ENCODE measurements at places on chromosomes 2 and 18.

DNA sequence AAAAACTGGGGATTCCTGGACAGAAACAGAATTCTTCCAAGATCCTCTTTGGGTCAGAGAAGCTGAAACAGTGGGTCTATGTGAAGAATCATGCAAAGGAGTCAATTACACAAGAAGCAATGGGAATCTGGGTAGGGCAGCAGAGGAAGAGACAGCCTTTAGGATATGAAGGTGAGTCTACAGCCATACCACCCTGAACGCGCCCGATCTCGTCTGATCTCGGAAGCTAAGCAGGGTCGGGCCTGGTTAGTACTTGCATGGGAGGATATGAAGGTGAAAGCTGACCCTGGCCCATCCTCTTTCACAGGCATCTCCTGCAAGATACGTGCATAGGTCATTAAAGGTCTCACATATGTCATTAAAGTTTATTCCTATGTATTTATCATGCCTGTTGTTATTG, 1080.9 kb upstream of the FANCL start:
- DNase-seq, result no peak

- DNase-seq, result no peak
Observed at GRCh38 chr18:37176621-37176934, 347.7 kb downstream of the KIAA1328 start.

- DNase-seq, result no peak
Observed at GRCh38 chr2:127361929-127362885, 25.6 kb downstream of the MAP3K2 start.

- DNase-seq, result no peak
Observed at GRCh38 chr18:45993438-45993837, 26.3 kb upstream of the EPG5 start.

GRCh38 chr2:44388877-44389276, 27.1 kb downstream of the CAMKMT start:
- no peak for DNase-seq

DNA sequence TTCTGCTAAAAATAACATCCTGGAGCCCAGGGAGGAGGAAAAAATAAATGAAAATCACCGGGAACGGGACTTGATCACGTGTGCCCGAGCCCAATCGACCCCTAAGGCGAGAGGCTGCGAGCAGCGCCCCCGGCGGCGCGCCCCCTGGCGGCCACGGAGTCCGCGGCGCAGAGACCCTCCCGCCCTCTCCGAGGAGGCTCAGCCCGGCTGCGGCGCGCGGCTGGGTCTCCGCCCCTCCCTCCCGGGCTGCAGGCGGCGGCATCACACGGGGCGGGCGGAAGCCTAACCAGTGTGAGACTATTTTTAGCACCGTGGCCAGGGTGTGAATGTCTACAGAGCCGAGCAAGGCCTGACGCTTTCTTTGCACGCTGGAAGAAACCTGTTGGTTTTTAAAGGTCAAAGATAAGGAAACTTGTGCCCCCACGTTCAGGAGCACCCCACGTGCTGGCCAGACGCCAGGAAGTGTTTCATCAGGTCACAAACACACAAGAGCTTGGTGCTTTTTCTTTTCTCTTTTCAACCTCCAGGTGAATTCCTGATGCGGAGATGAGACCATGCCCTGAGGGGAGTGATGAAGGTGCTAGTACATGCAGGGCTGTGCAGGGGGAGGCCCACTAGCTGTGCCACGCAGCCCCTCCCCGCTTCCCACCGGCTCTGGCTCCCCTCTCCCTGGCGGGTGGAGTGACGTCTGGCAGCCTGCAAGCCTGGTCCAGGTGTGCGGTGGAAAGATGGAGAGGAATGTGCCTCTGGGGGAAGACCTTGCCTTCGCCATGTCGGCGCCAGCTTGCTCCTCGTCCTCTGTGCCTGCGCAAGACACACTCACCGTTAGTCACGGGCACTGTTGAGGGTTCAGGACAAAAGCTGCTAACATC, 35.3 kb upstream of the DNMT3A start:
- peak; percentile 96 for DNase-seq

DNA sequence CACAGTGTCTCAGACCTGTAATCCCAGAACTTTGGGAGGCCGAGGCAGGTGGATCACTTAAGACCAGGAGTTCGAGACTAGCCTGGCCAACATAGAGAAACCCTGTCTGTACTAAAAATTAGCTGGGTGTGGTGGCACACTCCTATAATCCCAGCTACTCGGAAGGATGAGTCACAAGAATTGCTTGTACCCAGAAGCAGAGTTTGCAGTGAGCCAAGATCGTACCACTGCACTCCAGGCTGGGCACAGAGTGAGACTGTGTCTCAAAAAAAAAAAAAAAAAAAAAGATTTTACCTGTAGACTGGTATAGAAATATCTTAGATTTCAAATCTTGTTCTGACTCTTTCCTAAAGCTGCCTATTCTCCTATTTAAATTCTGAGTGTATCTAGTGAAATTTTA, 7.2 kb upstream of the KLHL29 start:
- DNase-seq, result no peak

DNA sequence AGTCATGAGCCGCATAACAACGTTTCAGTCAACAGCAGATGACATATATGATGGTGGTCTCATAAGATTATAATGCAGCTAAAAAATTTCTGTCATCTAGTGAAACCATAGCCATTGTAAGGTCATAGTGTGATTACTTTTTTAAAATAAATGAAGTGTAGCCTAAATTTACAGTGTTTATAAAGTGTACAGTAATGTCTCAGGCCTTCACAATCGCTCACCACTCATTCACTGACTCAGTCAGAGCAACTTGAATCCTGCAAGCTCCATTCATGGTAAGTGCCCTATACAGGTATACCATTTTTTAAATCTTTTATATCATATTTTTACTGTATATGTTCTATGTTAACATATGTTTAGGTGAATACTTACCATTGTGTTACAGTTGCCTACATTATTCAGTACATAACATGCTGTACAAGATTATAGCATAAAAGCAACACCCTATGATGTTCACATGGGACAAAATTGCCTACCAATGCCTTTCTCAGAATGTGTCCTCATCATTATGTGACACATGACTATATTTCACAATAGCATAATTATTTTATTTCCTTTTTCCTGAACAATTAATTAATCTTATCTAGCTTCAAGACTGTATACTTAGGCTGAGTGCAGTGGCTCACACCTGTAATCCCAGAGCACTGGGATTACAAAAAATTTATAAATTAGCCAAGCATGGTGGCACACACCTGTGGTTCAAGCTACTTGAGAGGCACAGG, 1115.9 kb upstream of the ZEB2 start:
- DNase-seq, result no peak

GRCh38 chr18:79339094-79339908, 56.4 kb upstream of the NFATC1 start:
- DNase-seq, result no peak

GRCh38 chr18:12843420-12844350, 40.4 kb downstream of the PTPN2 start:
- DNase-seq, result no peak

- no peak for DNase-seq
Observed at GRCh38 chr2:223300326-223300725, 248.3 kb downstream of the KCNE4 start.

GRCh38 chr2:221569871-221570270, 2.2 kb downstream of the EPHA4 start:
- DNase-seq, result no peak

- DNase-seq, result no peak
Observed at GRCh38 chr18:28771849-28772248, 594.9 kb upstream of the CDH2 start.

GRCh38 chr2:96159084-96159830, 14.0 kb upstream of the DUSP2 start:
- DNase-seq, result peak; percentile 71

DNA sequence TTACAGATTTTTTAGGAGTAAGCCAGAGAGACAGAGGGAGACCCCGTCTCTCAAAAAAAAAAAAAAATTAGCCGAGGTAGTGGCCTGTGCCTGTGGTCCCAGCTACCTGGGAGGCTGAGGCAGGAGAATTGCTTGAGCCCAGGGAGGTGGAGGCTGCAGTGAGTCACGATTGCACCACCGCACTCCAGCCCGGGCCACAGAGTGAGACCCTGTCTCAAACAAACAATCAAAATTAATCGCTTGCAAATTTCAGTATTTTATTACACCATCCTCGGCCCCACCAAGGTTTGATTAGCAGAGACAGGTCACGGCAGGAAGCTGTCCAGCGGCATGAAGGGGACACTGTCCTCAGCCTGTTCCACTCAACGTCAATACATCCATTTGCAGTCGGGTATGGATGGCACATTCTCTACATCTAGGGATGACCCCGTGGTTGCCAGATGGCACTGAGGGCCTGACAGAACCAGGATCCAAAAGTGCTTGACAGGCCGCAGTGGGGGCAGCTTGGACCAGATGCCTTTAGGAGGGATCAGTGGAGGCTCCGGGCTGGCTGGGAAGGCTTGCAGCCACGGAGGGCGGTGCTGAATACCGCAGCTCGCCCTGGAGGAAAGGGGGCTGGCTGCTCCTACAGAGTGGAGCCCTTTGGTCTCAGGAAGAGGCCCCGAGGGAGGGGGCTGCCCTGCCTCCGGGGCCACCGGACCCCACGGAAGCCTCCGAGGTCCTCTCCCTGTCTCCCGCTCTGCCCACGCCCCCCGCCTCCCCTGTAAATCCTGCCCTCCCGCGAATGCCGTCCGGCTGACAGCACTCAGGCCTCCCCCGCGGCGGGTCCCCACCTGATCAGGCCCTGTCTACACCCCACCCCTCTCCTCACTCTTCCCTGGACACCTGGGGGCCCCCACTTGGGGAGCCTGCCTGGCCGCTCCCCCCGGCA, 13.1 kb downstream of the ASPRV1 start:
- no peak for DNase-seq

DNA sequence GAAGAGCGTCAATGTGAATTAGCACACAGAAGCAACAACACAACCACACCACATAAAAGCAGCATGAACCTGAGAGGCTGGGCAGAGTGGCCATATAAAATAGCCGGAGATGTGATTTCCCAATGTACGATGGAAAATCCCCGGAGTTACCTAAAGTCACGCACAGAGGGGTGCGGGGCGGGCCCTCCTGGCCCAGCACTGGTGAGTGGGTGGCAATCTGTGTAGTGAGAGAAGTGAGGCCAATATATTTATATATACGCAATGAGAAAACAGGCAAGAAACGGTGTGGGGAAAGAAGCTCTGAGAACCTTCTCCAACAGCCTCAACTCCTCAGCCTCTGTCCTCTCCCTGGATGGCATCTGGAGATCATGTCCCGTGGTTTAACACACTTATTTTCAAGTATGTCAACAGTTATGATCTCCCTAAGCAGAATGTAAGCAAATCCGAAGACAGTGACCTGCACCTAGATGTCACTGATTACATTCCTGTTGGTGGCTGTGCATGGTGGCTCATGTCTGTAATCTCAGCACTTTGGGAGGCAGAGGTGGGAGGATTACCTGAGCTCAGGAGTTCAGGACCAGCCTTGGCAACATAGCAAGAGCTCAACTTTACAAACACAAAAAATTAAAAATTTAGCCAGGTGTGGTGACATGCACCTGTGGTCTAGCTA, 41.6 kb downstream of the CRACDL start:
- DNase-seq, result no peak

DNA sequence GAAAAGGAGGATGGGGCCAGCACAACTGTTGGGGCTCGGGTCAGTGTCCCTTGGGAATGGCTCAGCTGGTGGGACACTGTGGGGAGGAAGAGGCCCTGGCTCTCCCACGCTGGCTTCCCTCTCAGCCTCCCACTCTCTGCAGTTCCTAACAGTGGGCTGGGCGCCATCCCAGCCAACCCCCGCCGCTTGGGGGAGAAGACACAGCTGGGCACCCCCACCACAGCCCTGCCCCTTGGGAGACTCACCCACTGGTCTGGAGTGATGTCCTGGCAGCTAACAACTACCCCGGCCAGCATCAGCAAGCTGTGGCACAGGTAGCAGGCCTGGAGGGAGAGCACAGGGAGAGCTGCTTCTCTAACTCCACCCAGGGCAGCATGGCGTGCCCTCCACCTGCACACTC, 8.3 kb upstream of the SEMA4C start:
- DNase-seq, result no peak

DNA sequence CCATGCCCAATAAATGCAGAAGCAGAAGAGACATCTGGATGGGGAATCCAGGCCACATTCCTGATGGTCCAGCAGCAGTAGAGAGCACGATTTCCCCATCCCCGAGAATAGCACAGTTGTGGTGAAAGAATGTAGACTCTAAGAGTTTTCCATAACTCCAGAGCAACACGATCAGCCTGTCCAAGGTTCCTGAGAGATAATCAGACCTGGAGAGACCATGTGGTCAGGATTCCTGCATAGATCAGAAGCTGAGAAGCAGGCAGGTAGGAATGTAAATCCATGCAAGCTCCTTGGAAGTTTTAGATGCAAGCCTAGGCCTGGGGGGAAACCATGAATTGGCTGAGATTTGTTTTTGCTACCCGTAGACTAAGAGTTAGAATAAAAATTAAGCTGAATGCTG, 34.2 kb upstream of the PTPRM start:
- no peak for DNase-seq

DNA sequence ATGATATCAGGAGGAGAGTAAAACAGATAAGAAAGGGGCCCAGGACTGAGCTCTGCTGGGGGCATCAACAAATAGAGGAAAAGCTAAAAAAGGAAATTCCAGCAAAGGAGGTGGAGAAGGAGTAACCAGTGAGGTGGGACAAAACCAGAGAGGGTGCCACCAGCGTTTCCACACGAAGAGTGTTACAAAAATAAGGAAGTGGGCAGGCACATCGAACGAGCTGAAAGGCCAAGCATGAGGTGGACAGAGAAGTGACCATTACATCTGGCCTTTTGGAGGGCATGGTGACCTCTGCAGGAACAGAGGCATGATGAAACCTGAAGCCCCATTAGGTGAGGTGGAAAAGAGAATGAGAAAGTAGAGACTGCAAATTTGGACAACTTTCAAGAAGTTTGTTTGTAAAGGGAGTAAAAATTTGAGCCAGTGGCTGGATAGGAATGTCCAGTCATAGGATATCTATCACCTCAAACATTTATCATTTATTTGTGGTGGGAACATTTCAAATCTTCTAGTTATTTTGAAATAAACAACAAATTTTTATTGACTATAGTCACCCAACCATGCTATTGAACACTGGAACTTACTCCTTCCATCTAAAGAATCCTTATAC, 18.4 kb upstream of the VIT start:
- no peak for DNase-seq

DNA sequence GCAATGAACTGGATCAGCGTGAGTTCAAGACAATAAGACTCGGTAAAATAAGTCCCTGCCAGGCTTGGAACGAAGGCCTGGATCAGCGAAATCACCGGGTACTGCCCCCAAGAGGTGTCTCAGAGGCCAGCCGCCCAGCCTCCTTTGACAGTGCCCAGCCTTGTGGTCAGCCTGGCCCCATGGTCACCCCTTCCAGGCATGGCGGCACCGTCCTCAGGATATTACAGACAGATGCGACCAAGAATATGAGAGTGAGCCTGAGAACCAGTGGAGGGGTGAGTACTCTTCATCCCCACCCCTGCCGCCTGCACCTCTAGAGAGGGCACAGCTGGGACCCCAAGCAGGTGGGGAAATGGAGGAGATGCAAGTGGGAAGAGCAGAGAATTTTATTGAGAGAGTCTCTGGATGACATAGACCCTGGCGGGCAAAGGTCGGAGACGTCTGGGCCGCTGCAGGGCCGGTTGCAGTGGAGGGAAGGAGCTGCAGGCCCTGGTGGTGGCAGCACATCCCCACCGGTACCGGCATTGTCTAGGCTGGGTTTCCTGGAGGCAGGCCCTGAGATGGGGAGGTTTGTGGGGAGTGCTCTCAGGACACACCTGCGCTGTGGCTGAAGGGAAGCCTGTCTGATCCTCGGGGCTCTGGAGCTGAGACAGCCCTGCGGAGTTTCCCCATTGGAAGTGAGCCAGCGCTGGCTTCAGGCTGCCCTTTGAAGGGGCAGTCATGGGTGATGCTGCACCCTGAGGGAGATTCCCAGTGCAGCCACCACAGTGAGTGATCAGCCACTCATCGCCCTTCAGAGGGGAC, 190.0 kb downstream of the SEPTIN10 start:
- DNase-seq, result no peak
